Left lung (tissue), 14 donors: ENCODE measurements at places on chromosomes 7 and 10.
A peak's percentile ranks its signal among the peaks of the same experiment; 100 is the strongest.

DNA sequence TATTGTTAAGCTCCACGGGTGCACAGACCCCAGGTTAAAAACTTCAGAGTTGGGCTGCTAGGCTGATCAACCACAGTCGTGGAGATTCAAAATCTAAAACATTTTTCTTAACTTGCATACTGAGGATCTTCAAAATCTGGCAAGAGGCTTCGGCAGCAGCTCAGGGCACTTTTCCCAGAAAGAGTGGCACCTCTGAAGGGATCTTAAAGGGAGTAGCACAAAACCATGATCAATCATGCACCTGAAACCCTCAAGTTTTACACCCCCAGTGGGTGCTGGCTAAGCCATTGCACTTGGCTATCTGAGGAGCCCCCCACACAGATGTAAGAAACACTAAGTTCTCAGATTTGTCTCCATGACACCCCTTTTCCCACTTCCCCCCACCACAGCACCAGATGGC is 151.7 kb downstream of the CALN1 start:
- DNase-seq: no peak

- DNase-seq: no peak
Observed at GRCh38 chr10:123808286-123808685, 83.3 kb downstream of the CPXM2 start.

DNA sequence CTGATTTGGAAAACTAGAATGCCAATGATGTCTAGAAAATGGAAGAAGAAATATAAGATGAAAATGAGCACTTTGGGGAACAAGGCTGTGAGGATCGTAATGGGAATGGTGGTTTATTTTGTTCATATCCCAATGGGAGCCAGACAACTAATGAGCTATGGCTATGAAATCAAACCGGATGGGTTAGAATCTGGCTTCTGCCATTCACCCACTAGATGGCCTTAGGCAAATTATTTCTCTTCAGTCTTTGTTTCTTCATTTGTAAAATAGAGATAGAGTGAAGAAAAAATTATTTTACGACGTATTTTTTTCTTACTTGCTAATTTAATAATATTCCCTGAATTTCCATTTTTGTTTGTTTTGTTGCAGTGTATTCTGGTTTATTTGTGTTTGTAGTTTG is 572.1 kb upstream of the IGFBP3 start:
- no peak for DNase-seq

- DNase-seq: no peak
Observed at GRCh38 chr7:27345997-27346396, 103.4 kb downstream of the EVX1 start.

- DNase-seq: no peak
Observed at GRCh38 chr7:2707481-2707880, 19.5 kb downstream of the AMZ1 start.

GRCh38 chr10:99693933-99694583 is 34.7 kb downstream of the ENTPD7 start:
- no peak for DNase-seq

- DNase-seq: no peak
Observed at GRCh38 chr7:47454069-47454973, 127.6 kb downstream of the TNS3 start.

- no peak for DNase-seq
Observed at GRCh38 chr7:92631067-92631849, 41.1 kb upstream of the FAM133B start.

- no peak for DNase-seq
Observed at GRCh38 chr10:71394926-71395562, 1.7 kb upstream of the CDH23 start.

DNA sequence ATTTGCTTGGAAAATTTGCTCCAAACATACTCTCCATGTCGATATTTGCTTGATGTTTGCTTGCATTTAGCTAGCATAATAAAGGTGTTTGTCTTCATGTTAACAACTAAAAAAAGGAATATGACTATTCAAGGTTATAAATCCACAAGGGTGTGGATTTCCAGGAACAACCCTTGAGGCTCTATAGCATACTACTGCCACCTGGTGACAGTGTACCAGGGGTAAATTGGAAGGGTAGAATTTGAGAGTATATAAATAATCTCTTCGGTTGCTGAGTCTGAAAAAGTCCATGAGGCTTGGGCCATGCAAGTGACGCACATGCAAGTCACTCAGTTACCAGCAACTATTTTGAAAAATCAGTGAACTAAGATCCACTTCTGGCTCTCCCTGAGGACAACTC is 68.4 kb downstream of the SLIT1 start:
- no peak for DNase-seq

- DNase-seq: no peak
Observed at GRCh38 chr7:83937930-83938329, 256.7 kb downstream of the SEMA3A start.

DNA sequence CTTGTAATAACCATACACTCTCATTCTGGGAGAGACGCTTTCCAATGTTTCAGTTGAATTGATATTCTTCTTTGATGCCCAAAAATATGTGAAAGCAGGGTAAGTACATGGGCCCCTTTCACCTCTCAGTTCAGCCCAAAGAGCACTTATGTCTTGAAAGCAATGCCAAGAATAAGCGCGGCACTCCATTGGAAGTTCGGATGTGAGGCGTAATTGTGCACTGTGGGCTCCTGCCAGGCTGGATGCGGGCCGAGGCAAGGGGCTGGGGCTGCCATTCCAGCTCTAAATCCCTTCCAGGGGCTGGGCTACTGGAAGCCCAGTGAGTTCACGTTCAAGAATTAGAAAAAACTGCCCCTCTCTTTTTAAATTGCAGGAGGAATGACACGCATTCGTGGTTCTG is 113.8 kb downstream of the EBF3 start:
- peak; percentile 16 for DNase-seq

GRCh38 chr7:92625617-92626016 is 35.4 kb upstream of the FAM133B start:
- no peak for DNase-seq

GRCh38 chr7:121442845-121443244 is 46.7 kb upstream of the FAM3C start:
- DNase-seq: no peak

GRCh38 chr7:15863951-15864625 is 177.6 kb upstream of the MEOX2 start:
- no peak for DNase-seq

GRCh38 chr7:67635271-67635670 is 638.6 kb downstream of the TYW1 start:
- DNase-seq: no peak

GRCh38 chr7:65938336-65938895 is 43.6 kb downstream of the GUSB start:
- DNase-seq: no peak

DNA sequence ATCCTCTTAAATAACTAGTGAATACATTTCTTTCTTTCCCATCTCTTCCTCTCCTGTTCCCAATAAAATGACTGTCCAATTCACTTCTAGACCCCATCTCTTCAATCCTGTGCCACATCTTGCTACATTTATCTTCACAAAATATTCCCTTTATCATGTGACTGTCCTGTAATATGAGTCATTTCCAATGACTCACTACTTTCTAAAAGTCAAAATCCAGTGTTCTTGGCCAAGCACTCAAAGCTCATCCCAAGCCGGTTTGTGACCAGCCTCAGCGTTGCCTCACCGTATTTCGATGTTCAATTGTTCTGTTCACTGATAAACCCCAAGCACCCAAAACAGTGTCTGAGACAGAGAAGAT is 104.7 kb downstream of the PARD3 start:
- no peak for DNase-seq

DNA sequence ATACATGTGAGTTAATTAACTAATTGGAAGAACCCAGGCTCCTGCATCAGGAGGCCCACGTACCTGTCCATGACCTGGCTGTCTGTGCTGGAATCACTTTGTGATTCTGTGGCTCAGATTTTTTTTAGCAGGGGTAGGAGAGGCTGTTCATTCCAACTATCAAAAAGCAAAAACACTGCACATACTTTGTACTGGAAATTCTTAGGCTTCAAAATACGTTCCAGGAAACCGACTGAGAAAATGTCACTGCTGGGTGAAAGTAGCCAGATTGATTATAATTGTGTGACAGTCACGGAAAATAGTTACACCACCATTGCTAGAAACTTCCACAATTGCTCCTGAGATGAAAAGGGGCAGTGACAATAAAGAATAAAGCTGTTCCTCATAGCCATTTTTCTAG is 91.0 kb downstream of the SLC16A9 start:
- no peak for DNase-seq

DNA sequence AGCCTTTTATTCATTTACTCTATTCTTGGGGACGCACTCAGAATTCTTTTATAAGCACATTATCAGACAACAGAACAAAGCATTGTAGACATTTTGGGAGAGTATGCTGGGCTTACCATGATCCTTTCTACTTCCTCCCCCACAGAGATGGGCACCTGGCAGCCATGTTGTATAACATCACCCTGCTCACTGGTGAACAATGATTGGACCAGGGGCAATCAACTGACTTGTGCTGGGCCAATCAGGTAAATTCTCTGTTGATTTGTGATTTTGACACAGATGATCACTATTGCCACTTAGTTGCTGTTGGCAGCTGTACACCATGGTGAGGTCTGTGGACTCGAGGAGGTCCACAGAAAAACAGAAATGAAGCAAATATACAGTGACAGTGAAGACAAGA is 43.7 kb downstream of the WNT2 start:
- DNase-seq: no peak

GRCh38 chr7:39300276-39300675 is 265.9 kb upstream of the YAE1 start:
- peak; percentile 36 for DNase-seq

DNA sequence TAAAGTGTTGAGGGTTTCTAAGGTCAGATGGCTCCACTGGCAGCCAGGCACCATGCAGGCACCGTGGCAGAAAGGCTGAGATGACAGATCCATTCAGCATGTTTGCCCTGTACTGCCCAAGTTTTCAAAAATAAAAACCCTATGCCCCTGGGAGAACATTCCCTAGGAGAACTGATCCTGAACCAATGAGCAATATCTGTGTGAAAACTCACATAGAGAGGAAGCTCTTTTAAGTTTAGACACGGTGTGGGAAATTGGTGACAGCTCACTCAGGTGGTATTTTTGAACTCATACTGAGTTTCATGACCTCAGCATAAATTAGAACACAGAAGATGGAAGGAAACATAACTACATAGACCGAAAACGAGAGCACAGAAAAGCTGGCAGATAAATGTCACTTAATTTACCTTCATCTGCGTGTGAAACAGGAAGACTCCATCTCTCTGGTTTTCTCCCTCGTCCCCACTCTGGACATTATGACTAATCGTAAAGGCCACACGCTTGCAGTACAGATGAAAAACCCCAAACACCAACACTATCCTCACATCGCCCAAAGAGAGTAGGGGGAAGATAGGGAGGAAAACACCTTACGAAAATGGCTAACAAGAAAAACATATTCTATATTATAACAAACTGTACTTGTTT is 127.8 kb downstream of the ICA1 start:
- DNase-seq: no peak

DNA sequence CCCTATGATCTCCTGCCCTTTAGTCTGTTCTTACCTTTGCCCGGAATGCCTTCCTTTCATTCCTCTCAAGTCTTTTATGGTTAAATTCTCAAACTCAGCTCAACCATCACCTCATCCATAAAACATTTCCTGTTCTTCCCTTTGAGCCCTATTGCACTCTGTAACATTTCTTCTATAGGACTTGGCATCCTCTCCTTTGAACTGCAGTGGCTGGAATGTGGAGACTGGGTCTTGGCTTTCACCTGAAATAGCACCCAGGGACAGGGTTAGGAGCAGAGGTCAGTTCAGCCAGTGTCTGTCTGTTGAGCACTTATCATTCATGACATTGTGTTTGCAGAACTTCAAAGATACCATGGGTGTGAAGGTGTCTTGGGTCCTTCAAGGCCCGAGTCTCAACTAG is 7.2 kb downstream of the NFE2L3 start:
- no peak for DNase-seq

DNA sequence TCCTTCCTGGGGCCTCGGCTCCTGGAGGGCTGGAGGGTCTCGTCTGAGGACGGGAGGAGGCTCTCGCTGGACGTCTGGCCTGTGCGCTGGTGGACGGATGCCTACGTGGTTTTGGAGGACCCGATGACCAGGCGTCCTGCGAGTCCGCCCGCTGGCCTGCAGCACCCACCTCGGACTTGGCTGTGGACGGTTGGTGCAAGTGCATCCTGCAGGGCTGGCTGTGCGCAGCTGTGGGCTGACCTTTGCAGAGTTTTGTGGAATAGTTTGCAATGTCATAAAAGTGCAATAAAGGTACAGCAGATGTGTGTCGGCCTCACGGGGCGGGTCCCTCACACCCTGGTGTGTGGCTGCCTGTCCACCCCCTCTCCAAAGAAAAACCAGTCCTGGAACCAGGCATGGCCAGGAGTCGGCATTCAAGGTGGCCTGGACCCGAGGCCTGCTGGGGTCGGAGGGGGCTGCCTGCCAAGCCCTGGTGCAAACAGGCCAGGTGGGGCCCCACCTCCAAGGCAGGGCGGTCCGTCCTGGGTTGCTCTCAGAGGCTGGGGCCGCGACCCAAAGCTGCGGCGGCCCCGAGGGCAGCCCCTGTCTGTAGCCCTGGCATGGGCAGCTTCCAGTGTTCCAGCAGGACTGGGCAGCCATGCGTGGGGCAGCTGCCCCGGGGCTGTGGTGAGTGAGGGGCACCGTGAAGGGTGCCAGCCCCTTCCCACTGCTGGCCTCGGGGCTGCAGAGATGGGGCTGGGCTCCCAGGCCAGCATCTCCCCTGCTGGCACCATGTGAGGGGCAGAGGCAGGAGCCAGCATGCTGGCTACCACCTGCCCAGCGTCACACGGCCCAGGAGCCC is 29.3 kb upstream of the FOXL3 start:
- DNase-seq: no peak

DNA sequence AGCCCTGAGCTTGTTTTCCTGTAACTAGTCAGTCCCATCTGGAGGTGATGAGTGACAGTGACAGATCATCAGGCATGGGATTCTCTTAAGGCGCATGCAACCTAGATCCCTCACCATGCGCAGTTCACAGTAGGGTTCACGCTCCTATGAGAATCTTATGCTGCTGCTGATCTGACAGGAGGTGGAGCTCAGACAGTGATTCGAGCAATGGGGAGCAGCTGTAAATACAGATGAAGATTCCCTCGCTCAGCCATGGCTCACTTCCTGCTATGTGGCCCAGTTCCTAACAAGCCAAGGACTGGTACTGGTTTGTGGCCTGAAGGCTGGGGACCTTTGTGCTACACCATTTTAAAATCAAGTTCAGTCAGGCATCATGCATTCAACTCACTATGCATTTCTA is 221.7 kb downstream of the KIAA1217 start:
- DNase-seq: no peak

- no peak for DNase-seq
Observed at GRCh38 chr7:142814451-142814850, 40.4 kb upstream of the EPHB6 start.

DNA sequence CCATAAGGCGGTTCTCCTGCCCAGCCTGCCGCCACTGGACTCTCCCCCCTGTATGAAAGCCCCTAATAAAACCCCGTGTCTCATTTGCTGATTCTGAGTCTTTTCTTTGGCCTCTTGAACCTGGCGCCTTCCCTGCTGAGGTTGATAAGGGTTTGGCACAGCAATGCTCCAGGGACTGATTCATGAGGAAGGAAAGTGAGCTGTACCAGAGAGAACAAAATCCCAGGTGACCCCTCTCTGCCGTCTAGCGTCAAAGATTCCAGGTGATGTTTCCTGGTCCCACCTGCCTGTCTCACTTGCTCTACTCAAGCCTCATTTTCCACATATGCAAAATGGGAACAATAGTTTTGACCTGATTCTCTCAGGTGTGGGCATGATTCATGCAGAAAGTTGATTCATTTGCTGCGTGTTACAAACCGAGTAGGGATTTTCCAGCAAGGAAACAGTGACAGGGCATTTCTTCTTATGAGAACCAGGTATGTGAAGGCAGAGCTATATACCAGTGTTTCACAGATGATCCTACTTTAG is 730.6 kb upstream of the IGFBP3 start:
- DNase-seq: no peak
